ENCODE measurements at places on chromosomes 3 and 15.

- DNase-seq: no peak
Measured at GRCh38 chr15:93476491-93477177, 387.6 kb upstream of the RGMA start.

- DNase-seq: no peak
Measured at GRCh38 chr3:129033633-129034321, 26.8 kb upstream of the GP9 start.

GRCh38 chr15:64466408-64467141, 6.2 kb downstream of the ZNF609 start:
- no peak for DNase-seq

DNA sequence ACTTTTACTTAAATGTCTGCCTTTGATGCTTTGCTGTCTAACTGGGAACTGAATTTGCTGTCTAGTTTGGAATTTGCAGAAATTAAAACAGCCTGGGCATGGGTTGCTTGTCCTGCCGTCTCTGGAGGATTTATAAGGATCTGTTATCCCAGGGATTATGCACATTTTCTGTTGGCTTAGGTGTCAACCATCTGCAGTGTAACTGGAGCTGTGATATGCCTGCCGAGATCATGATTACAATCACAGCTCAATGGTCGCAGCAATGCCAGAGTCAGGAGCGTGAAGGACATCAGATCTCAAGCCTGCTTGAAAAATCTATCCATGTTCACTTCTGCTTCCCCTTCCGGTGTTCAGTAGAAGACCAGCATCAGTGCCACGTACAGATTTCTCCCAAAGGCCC, 41.8 kb upstream of the SETMAR start:
- DNase-seq: no peak

DNA sequence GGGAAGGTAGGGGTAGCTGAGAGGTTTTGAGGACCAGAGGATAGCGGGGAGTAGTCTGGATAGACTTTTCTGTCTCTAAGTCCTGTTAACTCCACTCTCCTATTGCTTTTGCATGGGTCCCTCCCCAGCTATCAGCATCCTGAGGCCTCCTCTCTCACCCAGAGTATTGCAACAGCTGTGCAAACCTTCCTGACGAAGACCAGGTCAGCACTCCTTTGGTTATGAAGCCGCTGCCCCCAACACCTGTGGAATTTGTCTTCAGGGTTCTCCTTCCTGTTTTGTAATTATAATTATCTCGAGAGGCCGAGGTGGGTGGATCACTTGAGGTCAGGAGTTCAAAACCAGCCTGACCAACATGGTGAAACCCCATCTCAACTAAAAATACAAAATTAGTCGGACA, 24.8 kb downstream of the TYRO3 start:
- no peak for DNase-seq

Measured in natural killer cell (primary cell).